ENCODE measurements at places on chromosomes 12 and 14.
A peak's percentile ranks its signal among the peaks of the same experiment; 100 is the strongest.

- no peaks in the 10 kb centered on the region for H3K27me3 ChIP-seq
- no peak for DNase-seq
- no peaks in the 10 kb centered on the region for H3K4me1 ChIP-seq
- H3K36me3 ChIP-seq: no peaks in the 10 kb centered on the region
These were observed 15.5 kb upstream of the KLC1 start for GRCh38 chr14:103613517-103613916.

DNA sequence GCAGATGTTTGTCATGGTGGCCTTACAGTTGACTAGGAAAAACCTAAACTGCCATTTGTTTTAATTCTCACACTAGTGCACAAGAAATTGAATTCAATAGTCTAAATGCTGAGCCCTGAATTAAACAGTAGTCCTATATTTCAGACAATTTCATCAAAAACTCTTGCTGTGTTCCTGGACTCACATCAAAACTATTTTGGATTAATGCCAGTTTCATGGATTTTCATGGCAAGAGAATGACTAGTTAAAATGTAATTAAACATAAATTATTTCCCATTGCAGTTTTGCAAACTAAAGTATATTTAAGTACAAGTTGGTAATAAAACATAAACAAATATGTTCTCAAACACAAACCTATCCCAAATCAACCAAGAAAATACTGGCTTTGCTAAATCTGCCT, 468.0 kb upstream of the PRICKLE1 start:
- peaks cover 7% of the 10 kb centered on the region for H3K4me1 ChIP-seq
- no peak for DNase-seq
- no peaks in the 10 kb centered on the region for H3K36me3 ChIP-seq
- H3K27me3 ChIP-seq: no peaks in the 10 kb centered on the region
- H3K4me3 ChIP-seq: no peak overlapping the region

- no peaks in the 10 kb centered on the region for H3K4me1 ChIP-seq
- no peak overlapping the region for H3K27ac ChIP-seq
- H3K4me3 ChIP-seq: no peak overlapping the region
These were observed 8.0 kb upstream of the BHLHE41 start for GRCh38 chr12:26132866-26133265.

DNA sequence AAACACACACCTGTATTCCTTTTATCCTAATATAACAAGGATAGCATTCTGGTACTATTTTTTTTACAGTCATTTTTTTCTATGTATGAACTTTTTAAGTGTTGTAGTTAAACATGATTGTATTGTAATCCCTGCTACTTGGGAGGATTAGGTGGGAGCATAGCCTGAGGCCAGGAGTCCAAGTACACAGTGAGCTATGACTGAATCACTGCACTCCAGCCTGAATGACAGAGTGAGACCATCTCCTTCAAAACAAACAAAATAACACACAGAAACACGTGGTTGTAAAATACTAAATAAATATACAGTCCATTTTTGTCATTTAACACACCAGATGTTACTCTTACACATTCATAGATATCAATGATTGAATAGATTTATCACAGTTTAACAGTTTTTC, 56.9 kb downstream of the MAP4K5 start:
- H3K36me3 ChIP-seq: peaks cover 74% of the 10 kb centered on the region
- no peak overlapping the region for H3K27ac ChIP-seq
- DNase-seq: no peak
- no peak overlapping the region for H3K4me3 ChIP-seq
- no peaks in the 10 kb centered on the region for H3K4me1 ChIP-seq
- no peaks in the 10 kb centered on the region for H3K27me3 ChIP-seq

GRCh38 chr12:114420944-114421335, 15.0 kb upstream of the TBX5 start:
- no peaks in the 10 kb centered on the region for H3K36me3 ChIP-seq
- no peak overlapping the region for H3K27ac ChIP-seq
- peaks cover 58% of the 10 kb centered on the region for H3K27me3 ChIP-seq
- no peak overlapping the region for H3K4me3 ChIP-seq

- peaks cover 4% of the 10 kb centered on the region for H3K27me3 ChIP-seq
- H3K4me1 ChIP-seq: no peaks in the 10 kb centered on the region
These were observed 968.6 kb downstream of the DIO2 start for GRCh38 chr14:79242666-79243065.

DNA sequence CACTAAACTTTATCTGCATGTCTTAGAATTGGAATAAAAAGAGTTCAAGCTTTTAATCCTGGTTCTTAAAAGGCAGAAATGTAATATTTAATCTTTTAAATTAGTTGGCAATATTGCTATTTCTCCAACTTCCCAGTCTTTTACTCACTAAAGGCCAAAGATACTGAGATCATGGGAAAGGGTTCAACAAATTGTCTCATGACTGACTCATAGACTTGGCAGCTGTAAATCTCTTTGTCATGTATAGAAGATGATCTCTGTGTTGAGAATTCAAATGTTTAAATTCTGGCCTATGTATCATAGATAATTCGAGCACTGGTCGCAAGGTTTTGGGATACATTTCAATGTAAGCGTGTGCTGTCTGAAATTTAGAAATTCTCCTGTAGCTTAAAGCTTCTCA, 40.1 kb upstream of the STRAP start:
- no peaks in the 10 kb centered on the region for H3K4me1 ChIP-seq
- H3K4me3 ChIP-seq: no peak overlapping the region
- no peak overlapping the region for H3K27ac ChIP-seq

- H3K4me3 ChIP-seq: no peak overlapping the region
- DNase-seq: no peak
- H3K27ac ChIP-seq: peak overlapping the region; percentile 97
- H3K4me1 ChIP-seq: peaks cover 19% of the 10 kb centered on the region
- H3K36me3 ChIP-seq: no peaks in the 10 kb centered on the region
These were observed 31.5 kb upstream of the BCL7A start for GRCh38 chr12:121990114-121990647.

DNA sequence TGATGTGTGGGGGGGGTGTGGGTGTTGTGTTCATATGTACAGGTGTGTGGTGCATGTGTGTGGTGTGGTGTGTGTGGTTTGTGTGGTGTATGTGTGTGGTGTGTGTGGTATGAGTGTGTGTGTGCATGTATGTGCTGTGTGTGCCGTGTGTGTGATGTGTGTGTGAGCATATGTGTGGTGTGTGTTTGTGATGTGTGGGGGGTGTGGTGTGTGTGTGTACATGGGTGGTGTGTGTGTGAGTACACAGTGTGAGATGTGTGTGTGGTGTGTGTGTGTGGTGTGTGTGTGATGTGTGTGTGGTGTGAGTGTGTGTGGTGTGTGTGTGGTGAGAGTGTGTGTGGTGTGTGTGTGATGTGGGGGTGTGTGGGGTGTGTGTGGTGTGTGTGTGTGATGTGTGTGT, 24.5 kb upstream of the CMKLR1 start:
- no peak overlapping the region for H3K27ac ChIP-seq
- H3K4me3 ChIP-seq: no peak overlapping the region
- no peaks in the 10 kb centered on the region for H3K27me3 ChIP-seq
- H3K36me3 ChIP-seq: no peaks in the 10 kb centered on the region
- H3K4me1 ChIP-seq: no peaks in the 10 kb centered on the region

- H3K27me3 ChIP-seq: no peaks in the 10 kb centered on the region
- no peak overlapping the region for H3K4me3 ChIP-seq
- DNase-seq: no peak
- H3K36me3 ChIP-seq: no peaks in the 10 kb centered on the region
- no peak overlapping the region for H3K27ac ChIP-seq
- peaks cover 22% of the 10 kb centered on the region for H3K4me1 ChIP-seq
These were observed 96.3 kb downstream of the TMTC3 start for GRCh38 chr12:88238406-88238805.

DNA sequence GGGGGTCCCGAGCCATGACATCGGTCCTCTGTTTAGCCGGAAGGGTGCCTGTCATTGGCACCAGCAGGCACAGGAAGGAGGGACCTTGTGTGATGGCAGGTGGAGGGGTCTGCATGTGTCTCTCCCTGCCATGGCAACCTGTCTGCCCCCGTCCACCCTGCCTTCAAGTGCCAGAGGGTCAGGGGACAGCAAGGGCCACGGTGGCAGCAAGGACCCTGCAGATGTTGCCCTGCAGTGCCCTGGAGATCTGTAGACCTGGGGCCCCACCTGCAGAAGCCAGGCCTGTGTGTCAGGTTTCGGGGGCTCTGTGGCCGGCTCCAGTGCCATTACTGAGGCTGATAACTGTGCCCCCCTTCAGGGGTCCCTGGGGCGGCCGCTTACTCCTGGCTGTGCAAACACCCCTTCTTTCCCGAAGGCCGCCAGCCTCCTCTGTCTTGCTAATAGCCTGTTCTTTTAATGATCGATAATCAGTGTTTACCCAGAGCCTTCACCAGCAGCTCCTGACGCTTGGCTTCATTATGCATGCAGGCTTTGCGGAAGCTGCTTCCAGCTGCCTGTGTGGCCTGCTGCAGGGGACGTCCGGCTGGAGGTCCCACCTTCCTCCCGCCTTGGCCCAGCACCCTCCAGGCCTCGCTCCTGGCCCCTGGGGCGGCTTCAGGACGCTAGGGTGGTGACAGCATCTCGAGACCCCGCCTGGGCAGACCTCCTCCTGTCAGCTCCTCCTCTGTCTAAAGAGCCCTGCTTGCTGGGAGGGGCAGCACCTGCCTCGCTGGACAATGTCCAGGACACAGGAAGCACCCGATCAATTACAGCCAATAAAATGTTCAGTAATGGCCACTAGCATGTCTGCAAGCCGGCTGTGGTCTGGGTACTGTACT, 153.0 kb downstream of the KIF26A start:
- H3K4me3 ChIP-seq: no peak overlapping the region
- DNase-seq: peak; percentile 57
- no peak overlapping the region for H3K27ac ChIP-seq

- no peak overlapping the region for H3K27ac ChIP-seq
- no peak overlapping the region for H3K4me3 ChIP-seq
- H3K4me1 ChIP-seq: peaks cover 4% of the 10 kb centered on the region
- no peak for DNase-seq
- H3K36me3 ChIP-seq: no peaks in the 10 kb centered on the region
These were observed 190.4 kb downstream of the PPM1H start for GRCh38 chr12:62744551-62744950.

DNA sequence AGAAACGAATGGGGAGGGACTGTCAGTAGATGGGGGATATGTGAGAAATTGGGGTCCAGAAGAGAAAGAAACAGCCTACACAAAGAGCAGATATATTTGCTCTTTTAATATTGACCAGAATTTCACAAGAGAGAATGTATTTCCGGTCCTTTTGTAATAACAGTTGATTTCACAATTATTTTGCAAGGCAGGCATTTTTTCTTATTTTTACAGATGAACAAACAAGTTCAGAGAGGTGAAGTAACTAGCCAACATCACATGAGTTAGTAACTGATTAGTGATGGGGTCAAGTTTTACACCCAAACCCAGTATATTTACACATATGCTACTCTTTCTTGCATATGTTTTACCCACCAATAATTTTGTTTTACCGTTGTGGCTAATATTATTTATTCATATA, 188.2 kb downstream of the NAV3 start:
- H3K36me3 ChIP-seq: no peaks in the 10 kb centered on the region
- no peak overlapping the region for H3K27ac ChIP-seq
- H3K4me1 ChIP-seq: no peaks in the 10 kb centered on the region
- H3K27me3 ChIP-seq: no peaks in the 10 kb centered on the region
- H3K4me3 ChIP-seq: no peak overlapping the region

- H3K4me1 ChIP-seq: peaks cover 7% of the 10 kb centered on the region
- H3K4me3 ChIP-seq: no peak overlapping the region
- no peak overlapping the region for H3K27ac ChIP-seq
- no peaks in the 10 kb centered on the region for H3K36me3 ChIP-seq
- no peak for DNase-seq
These were observed 138.1 kb upstream of the BMP4 start for GRCh38 chr14:54094765-54095164.

DNA sequence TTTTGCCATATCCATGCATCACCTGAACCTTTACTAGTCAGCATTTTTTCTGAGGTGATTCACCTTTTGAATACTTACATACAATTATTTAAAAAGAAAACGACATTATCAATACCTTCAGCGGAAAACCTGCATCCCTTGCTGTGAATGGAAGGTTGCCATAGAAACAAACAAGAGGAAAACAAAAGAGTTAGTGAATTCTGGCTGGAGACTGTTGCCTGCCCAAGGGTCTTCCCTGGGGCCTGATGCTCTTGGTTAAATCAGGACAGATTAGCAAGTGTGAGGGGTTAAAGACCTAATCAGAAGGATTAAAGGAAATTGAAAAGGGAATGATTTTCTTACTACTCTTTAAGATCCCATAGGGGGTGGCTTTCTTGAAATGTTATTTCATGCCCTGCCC, 96.0 kb upstream of the WSCD2 start:
- no peak overlapping the region for H3K4me3 ChIP-seq
- no peak overlapping the region for H3K27ac ChIP-seq
- H3K27me3 ChIP-seq: no peaks in the 10 kb centered on the region
- H3K36me3 ChIP-seq: no peaks in the 10 kb centered on the region

GRCh38 chr14:67502867-67503266, 14.3 kb upstream of the TMEM229B start:
- no peak overlapping the region for H3K4me3 ChIP-seq
- DNase-seq: no peak
- H3K36me3 ChIP-seq: no peaks in the 10 kb centered on the region
- no peak overlapping the region for H3K27ac ChIP-seq
- no peaks in the 10 kb centered on the region for H3K27me3 ChIP-seq

- no peak for DNase-seq
- no peaks in the 10 kb centered on the region for H3K36me3 ChIP-seq
- H3K4me1 ChIP-seq: peaks cover 6% of the 10 kb centered on the region
- no peak overlapping the region for H3K27ac ChIP-seq
- H3K4me3 ChIP-seq: no peak overlapping the region
These were observed 3.3 kb downstream of the FAR2 start for GRCh38 chr12:29152223-29152868.

DNA sequence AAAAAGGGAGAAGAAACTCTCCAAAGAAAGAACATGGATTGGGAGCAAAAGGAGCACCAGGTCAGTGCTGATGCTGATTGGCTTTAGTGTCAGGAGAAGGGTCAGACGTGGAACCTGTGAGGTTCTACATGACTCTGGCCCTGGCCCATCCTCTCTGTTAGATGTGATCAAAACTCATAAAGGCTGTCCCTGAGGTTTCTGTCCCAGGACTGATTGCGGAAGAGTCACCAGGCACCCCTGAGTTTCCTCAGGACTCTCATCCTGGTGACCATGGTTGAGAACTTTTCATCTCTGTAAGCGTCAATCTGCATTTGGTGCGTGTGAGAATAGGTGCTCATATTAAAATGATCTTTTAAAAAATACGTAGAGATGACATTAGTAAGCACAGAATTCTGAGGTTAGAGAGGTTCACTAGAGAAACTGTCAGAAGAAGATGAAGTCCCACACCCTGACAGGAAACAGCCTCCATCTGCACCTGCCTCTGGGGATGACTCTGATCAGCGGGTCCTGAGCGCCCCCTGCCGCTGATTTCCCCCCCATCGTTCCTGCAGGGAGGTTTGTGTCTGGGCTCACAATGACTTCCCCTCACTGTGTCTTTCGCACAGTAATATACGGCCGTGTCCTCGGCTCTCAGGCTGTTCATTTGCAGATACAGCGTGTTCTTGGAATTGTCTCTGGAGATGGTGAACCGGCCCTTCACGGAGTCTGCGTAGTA, 741.8 kb downstream of the TMEM121 start:
- no peaks in the 10 kb centered on the region for H3K36me3 ChIP-seq
- no peak overlapping the region for H3K4me3 ChIP-seq
- no peak for DNase-seq
- H3K27ac ChIP-seq: no peak overlapping the region
- peaks cover 47% of the 10 kb centered on the region for H3K27me3 ChIP-seq

GRCh38 chr14:54337314-54337713, 59.5 kb upstream of the CDKN3 start:
- no peaks in the 10 kb centered on the region for H3K27me3 ChIP-seq
- no peaks in the 10 kb centered on the region for H3K4me1 ChIP-seq
- DNase-seq: no peak
- H3K4me3 ChIP-seq: no peak overlapping the region

- no peak for DNase-seq
- no peak overlapping the region for H3K27ac ChIP-seq
- no peaks in the 10 kb centered on the region for H3K36me3 ChIP-seq
- H3K4me1 ChIP-seq: no peaks in the 10 kb centered on the region
These were observed 285.2 kb upstream of the SYT10 start for GRCh38 chr12:33724867-33725266.
